ENCODE measurements at places on chromosomes 2 and 18. TPM values are rescaled to one million over a fixed set of nuclear protein-coding genes. Genes with fewer than 3 reads are reported as not detected.

DNA sequence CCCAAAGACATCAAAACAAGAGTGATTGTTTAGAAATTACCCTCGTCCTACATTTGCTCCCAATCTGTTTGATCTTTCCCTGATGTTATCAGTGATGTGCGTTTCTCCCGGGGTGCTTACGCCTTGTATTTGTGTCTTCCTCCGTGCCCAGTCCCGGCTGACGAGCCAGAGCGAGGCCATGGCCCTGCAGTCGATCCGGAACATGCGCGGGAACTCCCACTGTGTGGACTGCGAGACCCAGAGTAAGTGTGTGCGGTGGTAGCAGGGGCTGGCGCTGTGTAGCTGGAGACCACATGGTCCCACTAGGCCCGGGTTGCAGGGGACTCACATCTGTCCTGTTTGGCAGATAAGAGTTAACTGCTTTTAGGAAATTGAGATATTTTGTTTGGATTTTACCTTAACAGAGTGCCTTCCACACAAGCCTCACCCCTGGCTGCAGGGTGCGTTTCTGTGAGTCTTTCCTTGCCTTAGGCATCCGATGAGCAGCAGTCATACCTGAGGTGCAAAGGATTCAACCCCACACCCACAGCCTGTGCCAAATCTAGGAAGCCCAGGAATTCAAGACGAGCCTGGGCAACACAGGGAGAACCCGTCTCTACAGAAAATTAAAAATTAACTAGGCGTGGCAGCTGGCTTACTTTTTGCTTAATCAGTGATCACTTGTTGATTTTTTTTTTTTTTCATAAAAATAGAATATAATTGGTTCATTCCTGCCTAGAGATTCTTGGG is 127.4 kb downstream of the GBX2 start:
- DNase-seq: no peak

- DNase-seq: no peak
Measured at GRCh38 chr2:98669675-98670074, 61.3 kb downstream of the MGAT4A start.

DNA sequence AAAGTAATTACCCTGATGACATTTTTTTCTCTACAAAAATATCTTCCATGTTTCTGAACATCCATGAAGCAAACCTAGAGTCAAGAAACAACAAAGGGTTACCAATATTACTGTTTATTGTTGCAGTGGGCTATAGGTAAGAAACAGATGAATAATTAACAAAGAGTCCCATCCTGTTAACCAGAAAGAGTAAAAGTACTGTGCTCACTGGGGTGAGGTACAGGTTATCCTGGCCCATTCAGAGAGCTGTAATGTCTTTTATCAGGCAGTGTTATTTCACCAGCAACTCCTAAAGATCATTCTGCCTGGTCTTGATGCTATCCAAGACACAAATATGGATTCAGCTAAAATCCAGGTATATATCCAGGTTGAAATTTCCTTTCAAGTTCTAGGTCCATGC is 754.9 kb downstream of the SATB2 start:
- no peak for DNase-seq

- DNase-seq: no peak
Measured at GRCh38 chr18:63953811-63954210, 4.7 kb downstream of the HMSD start.

DNA sequence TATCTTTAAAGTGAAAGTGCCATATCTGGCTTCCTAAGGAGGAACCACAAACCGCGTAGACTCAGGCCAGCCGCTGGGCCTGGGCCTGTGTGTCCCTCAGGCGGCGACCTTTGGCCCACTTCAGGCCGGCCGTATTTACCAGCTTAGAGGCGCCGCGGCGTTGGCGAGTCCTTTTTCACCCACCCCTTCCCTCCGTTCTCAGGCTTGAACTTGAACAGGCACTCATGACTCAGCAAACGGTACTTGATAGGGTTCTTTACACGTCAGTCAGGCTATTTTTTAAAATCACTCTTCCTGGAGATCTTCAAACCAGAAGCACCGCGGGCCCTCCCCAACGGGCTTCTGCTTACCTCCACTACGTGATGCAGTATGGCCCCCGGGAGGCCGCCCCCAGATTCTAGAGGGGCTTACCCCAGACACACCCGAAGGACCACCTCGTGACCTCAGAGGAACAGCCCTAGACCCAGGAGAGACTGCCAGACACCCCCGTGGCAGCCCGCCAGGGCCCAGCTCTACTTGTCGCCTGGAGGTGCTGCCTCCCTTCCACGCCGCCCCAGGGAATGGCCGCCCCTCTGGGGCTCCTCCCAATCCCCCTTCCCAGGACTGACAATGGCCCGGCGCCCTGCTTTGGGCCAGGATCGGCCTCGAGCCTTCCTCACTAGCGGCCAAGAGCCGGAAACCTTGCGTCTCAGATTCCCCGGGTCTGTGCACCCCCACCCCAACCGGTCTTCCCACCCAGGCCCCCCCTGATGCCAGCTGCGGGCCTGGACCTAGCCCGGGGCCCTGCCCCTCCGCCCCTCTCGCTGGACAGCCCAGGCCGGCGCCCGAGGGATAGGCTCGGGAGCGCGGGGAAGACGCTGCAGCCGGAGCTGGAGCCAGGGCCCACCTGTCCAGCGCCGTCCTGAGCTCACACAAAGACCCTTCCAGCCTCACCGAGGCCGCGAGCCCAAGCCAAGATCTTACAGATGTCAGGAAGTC is 33.8 kb upstream of the IMPA2 start:
- no peak for DNase-seq

DNA sequence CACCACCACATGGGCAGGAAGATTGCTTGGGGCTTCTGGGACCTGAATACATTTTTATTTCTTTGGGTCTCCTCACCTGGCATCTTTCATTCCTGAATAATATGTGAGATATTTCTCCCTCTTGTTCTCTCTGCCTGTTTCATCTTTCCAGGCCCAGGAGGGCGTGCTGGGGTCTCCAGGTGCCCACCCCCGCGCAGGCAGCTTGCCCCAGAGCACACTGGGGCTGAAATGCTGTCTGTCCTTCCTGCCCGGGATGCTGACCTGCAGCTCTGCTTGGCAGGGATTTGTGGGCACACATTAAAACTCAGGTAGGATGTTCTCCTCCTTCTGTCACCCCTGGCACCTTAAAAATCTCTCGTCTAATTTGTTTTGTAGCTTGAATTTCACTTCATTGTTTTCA is 39.7 kb upstream of the TEX51 start:
- no peak for DNase-seq

DNA sequence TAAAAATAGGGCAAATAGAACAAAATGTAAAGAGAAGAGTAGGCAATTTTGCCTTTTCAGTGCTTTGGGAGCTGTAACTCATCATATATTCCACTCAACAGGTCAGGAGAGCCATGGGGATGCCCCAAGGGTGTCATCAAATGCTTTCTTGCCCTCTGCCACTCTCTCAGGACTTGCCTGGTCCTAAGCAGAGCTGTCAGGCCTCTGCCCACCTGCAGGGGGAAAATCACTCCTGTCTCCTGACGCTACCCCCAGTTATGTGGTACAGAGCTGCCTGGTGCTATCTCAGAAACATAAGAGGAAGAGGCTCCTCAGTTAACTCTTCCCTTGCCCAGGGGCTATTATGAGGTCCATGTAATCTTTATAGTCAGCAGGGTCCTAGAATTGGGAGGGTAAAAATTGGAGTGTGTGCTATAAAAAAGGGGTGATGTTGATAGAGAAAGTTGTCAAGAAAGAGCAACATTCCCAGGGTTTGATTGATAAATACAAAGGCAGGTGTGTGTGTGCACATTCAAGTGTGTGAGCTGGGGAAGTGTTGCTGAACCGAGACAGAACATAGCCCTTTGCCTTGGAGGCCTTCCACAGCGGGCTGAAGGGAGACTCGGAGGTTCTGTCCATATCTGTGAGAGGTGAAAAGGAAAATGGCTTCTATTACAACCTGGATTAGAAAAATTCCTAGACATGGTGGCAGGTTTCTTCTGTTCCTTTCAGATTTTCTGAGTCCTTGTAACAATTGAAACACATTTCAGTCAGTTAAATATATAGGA is 25.4 kb downstream of the PTPRM start:
- no peak for DNase-seq

GRCh38 chr2:142965443-142965842 is 88.0 kb downstream of the KYNU start:
- no peak for DNase-seq

DNA sequence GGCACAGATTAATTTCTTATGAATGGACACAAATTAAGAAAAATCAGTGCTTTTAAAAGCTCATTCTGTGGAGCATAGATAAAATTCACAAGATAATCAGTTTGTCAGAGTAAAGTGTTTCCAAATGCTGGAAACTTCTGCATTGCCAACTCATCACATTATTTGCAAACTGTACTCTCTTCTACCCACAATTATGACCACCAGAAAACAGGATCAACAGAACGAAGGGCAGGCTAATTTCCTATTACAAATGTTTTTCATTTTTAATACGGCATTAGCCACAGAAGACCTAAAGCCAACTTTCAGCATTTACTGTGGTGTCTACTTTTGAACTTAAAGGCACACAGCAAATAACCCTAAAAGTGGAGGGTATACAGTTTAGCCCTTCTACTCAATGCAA is 6.0 kb downstream of the IRS1 start:
- no peak for DNase-seq

WDR7 gene
- total RNA-seq: 17.1 TPM

SP110 gene
- 9.3 TPM for total RNA-seq
